Uterus (tissue), 4 donors: ENCODE measurements at places on chromosomes 2 and 18.
A peak's percentile ranks its signal among the peaks of the same experiment; 100 is the strongest.

GRCh38 chr18:50143886-50144285 is 51.1 kb downstream of the MYO5B start:
- DNase-seq = no peak

DNA sequence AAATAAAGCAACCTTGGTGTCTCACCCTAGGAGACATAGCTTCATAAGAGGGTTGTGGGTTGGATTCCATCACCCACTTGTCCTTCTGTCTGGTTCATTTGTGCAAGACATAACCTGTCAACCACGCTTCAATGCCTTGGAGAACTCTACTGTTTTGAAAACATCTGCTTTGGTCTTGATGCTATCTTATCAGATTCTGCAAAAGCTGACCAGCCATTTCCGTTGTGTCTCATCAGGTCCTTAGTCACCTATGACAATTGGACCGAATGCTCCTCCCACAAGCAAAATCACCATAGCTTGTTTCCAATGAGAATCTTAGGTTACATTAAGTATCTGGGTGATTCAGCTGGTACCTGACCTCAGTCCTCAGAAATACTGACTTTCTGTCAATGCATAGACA is 35.4 kb downstream of the STAT4 start:
- DNase-seq = no peak

GRCh38 chr2:17309181-17309580 is 209.1 kb downstream of the RAD51AP2 start:
- no peak for DNase-seq

DNA sequence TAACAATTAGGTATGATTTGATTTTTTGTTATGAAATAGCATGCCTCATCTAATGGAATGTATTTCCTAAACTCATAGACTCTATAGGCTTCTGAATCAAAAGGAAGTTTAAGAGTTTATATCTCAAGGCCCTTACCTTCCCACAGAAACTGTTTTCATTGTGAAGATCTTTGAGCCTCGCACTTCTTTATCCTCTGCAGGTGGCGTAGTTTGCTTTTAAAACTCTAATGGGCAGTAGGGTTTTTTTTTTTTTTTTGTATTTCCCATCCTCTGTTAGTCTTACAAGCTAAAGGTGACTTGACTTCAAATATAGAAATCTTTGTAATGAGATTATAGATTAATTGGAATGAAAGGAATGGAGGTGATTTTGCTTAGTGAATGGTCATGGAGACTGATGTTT is 28.3 kb downstream of the DYNC2LI1 start:
- DNase-seq = no peak

DNA sequence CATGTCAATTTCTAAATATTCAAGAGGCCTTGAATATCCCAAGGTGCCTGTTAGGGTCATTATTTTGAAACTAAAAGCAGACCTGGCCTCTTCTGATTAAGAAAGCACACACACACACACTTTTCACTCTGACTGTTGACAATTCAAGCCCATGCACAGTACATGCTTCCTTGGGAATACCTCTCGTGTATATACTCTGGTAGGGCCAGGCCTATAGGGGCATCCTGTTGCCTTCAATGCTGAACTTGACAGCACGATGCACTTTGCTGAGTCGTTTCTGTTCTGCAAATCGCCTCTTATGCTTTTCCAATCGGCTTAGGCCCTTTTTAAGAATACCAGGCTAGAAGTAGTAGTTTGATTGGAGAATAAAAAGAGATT is 40.6 kb downstream of the IWS1 start:
- DNase-seq = no peak

- no peak for DNase-seq
These were observed 1.1 kb upstream of the LINC00305 start for GRCh38 chr18:64149916-64150438.

- no peak for DNase-seq
These were observed 219.6 kb downstream of the CYP26B1 start for GRCh38 chr2:71927757-71928715.

- no peak for DNase-seq
These were observed 73.9 kb downstream of the NEDD4L start for GRCh38 chr18:58117786-58118403.

DNA sequence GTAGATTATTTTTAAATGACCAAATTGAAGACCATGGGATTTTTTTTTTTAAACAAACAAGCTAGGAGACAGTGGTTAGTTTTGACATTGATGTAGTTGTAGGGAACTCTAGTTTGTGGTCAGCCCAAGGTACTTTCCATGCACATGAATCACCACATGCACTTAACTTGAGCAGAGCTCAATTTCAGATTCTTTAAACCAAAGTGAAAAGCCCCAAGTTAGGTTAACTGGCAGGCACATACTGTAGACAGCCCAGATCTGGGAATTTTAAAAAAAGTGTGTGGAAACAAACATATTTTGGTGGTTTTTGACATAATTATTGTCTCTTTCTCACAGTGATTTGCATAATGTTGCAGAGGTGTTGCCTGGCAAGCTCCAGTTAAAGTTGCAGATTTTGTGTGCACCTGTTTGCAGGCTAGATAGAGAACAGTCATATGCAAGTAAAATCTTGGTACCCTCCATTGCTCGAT is 88.4 kb downstream of the BCL2L11 start:
- DNase-seq = no peak

GRCh38 chr2:64987001-64987955 is 1.9 kb upstream of the SLC1A4 start:
- no peak for DNase-seq

DNA sequence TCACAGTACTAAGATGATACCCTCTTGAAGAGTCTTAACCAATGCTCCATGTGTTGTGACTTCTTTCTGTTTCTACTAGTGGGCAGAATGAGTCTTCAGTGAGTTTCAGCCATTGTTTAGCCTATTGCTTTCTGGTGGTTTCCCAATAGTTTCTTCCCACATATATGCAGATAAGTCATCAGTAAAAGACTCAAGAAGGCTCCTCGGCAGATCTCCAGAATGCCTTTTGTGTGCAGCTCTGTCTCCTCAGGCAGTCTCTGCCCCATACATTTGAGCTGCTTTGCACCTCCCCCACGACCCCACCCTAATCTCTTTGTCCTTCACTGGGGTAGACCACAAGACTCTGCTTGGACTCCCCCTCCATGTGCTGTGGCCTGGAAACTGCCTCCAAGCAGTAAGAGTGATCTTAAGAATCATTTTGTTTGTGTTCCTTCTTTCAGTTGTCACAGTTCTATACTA is 71.6 kb upstream of the CHRNA1 start:
- no peak for DNase-seq

- DNase-seq = no peak
These were observed 64.0 kb downstream of the TNFRSF11A start for GRCh38 chr18:62388855-62389760.

- DNase-seq = no peak
These were observed 367.0 kb downstream of the RND3 start for GRCh38 chr2:150120326-150120955.

DNA sequence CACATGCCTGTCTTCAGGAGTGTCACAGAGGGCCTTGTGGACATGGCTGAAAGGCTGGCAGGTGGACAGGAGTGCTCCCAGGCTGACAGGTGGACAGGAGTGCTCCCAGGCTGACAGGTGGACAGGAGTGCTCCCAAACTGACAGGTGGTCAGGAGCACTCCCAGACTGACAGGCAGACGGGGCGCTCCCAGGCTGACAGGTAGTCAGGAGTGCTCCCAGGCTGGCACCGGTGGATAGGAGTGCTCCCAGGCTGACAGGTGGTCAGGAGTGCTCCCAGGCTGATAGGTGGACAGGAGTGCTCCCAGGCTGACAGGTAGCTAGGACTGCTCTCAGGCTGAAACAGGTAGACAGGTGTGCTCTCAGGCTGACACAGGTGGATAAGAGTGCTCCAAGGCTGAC is 16.6 kb downstream of the ANO7 start:
- DNase-seq = no peak

- no peak for DNase-seq
These were observed 13.5 kb upstream of the IGFBP2 start for GRCh38 chr2:216619411-216620393.

DNA sequence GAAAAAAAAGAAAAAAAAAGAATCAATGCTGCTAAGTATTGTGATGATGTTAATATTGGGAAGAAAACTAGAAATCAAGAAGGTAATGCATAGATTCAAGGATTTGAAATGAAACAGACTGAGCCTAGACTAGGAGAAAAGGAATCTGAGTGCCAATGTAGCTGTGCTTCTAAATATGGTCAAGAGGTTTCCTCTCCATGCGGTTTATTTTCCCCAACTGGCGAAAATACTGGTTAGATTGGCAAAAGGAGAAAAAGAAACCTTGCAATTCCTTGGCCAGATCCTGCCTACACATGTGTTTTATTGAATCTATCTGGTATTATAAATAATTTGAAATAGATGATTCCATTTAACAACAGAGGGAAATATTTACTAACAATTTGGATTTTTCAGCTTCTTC is 5.7 kb downstream of the SCN3A start:
- no peak for DNase-seq

DNA sequence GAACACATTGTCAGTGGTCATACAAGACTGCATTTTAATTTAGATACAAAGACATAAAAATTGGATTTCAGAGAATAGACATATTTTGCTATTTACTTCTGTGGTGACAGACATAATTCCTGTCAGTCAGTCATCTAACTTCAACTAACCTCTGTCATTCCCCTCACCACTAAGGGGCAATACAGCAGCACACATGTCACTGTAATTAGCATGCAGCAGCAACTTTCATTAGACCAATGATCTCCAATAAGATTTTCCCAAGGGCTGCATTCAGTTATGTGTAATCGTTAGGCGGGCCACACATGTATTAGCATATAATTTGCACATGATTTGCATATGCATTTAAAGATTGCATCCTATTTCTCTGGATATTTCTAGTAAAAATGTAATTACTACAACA is 624.5 kb downstream of the NR4A2 start:
- DNase-seq = no peak

GRCh38 chr18:69161383-69162028 is 239.2 kb upstream of the DOK6 start:
- DNase-seq = no peak

GRCh38 chr18:44033144-44033701 is 647.5 kb upstream of the SETBP1 start:
- DNase-seq = no peak

DNA sequence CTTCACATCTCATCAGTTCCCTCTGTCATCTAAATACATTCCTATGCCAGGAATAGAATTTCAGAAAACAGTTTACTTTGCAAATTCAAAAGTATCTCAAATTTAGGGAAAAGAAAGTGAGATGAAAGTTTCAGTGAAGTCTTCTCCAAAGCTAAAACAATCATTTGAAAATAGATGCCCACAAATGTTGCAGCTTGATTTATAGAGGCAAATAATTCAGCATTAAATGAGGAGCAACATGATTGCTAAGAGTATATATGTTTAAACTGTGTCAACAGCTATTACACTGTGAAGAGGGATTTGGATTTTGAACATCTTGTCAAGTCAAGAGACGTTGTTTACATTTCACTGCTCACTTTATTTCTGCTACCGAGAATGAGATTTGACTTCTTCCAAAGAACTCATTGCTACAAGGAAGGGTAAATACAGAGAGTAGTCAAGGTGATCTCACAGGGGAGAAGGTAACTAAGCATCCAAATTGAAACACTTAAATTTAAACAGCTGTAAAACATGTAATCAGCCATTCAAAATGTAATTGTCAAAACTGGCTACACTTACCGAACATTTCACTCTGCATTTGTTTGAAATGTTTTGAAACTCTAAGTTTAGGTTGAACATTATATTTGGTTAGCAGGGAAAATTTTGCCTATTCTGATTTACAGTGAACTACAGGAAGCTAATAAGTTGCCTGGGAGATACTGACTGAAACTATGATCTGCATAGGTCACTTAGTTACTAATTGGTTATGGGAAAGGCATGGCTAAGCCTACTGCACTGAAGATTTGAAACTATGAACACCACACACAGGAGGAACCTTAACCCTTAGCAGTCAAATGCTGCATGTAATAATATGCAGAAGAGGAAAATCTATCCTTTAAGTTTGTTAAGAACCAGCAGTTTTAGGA is 33.2 kb upstream of the GALNT3 start:
- no peak for DNase-seq

- DNase-seq = no peak
These were observed 77.0 kb upstream of the GALNT3 start for GRCh38 chr2:165871025-165871424.

DNA sequence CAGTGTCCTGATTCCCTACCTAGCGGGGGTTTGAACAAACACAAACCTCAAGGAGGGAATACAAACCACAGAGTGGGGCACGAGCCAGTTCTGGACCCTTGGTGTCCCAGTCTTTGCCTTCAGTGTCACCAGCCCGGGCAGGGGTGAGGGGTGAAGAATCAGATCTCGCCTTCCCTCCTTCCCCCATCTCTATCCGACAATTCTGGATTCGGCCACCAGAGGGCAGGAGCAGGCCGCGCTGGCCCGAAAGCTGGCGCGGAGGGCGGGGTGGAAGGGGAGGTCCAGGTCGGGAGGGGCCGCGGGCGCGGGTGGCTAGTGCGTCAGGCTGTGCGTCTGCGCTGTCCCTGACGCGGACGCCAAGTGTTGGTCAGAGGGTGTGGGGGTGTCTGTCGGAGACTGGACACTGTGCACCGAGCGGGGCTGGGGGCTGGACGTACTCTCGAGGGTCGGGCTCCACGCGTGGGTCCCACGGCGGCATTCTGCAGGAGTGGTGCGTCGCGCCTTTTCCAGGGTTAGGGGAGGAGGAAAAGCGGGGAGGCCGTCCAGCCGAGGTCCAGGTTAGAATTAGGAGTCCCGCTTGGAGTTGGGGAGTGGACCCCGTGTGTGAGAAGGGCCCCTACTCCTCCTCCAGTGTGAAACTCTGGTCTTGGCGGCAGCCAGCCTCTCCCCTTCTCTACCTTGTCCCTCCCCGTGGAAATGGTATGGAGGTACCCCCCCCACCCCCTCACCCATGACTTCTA is 2.9 kb upstream of the CRYBA2 start:
- DNase-seq = peak; percentile 74

DNA sequence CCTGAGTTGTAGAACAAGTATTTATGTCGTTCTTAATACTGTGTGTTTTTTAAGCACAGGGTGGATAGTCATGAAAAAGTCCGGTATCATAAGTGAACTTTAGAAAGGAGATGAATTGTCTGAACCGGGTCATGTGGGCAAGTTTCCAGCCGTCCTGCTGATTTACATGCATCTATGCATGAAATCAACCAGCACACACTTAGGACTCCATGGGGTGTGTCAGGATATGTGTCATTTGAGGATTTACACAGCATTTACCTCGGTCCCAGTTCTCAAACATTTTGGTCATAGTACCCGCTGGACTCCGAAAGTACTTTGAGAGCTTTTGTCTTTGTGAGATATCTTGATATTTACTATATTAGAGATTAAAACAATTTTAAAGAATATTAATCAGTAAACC is 47.5 kb upstream of the TWSG1 start:
- no peak for DNase-seq

DNA sequence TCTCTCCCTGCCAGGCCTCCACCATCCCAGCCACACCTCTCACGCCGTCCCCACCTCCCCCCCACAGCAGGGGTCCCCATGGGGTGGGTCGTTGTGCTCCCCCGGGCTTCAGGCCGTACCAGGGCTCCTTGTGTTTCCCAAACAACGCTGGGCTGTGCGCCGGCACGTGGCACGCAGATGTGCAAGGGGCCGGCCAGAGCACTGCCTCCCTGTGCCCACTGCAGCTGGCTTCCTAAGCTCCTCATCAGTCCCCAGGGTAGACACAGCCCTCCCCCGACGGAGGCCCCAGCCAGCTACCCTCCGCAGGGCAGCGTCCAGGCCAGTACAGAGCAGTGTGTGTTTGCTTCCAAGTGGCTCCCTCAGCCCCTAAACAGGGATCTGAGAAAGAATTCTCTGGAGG is 34.0 kb downstream of the BIN1 start:
- DNase-seq = no peak

GRCh38 chr2:42762823-42763804 is 821 bp downstream of the OXER1 start:
- DNase-seq = no peak
